ENCODE measurements at places on chromosomes 4 and X.

DNA sequence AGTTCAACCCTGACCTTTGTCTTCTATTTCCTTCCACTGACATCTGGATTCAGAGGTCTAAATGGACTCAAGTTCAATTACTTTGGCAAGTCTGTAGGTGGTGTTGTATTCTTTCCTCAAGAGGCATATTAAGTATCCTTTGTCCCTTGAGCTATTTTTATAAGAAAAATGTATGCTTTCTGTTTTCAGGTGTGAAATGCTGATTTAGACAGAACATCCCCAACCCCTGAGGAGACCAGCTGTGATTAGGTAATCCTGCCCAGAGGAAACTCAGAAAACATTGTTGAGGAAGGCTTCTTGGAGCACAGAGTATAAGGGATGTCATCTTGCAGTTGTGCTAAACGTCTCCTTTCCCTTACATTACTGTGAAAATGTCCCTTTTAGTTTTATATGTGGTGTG is 46.6 kb upstream of the EGFL6 start:
- DNase-seq, result no peak

GRCh38 chr4:54607067-54607466 is 50.7 kb upstream of the KIT start:
- DNase-seq, result no peak

GRCh38 chr4:8370106-8370787 is 70.3 kb downstream of the ACOX3 start:
- DNase-seq, result no peak

DNA sequence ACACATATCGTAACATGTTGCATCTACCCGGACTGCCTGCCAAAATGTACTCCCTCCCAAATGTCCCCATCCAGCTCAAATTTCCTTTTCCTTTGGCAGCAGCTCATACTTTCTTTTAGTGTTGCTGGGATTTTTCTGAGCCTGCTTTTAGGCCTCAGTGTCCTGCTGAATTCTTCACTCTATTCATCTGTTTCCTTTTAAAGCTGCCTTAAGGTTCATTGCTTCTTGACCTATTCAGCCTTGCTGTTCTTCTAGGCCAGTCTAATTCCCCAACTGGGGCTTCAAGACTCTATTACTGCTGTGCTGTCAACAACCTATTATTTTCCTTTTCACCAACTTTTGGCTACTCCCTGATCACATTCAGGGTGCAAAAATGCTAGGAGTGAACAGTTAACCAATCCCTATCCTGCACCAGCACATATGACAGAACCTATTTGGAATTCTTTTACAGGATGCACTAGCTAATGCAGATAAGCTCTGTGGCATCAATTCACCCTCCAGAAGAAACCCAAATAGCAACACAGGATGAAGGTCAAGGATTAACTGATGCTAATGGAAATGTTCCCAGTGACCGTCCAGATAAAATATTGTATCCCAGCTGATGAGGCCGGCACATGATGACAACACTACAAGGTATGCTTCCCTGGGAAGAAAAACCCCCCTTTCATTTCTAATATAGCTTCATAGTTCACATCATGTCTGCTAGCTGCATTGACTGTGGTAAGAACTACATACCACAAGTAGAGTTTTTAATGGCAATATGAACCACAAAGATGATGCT is 114.7 kb upstream of the TTC29 start:
- no peak for DNase-seq

DNA sequence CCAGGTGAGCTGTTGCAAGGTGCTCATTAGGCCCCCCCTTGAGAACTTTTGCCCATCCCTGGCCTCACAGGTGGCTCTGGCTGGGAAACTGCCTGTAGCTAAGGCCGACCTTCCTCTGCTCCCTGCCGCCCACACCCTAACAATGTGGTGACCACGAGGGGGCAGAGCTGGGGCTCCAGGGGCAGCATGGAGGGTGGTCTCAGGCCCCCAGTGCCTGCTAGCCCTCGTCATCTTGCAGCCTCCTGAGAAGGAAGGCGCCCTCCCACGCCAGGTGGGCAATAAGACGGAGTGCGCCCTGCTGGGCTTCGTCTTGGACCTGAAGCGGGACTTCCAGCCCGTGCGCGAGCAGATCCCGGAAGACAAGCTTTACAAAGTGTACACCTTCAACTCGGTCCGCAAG is 32.4 kb downstream of the ATP2B3 start:
- no peak for DNase-seq

- no peak for DNase-seq
Observed at GRCh38 chr4:54731552-54731951, 73.8 kb downstream of the KIT start.
